NCI-H1436 (cell line): ENCODE measurements at places on chromosomes 2 and 18.

DNA sequence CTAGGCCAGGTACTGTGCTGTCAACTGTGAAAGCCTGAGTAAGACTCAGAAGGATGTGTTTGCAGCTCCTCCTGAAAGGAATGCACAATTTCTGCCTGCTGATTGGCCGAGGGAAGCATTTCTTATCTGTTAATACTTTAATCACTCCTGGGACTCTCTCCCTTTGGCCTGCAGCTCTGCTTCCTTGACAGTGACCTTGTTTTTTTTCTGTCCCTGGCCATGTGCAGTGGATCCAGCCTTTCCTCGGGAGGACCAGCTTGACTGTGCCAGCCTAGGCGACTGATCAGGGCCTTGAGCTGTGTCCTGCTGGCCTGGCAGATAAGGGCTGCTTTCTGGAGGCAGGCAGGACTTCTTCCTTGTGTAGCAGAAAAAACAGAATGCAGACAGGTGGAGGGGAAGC lies 10.0 kb downstream of the RNF144A start:
- no peak for DNase-seq

DNA sequence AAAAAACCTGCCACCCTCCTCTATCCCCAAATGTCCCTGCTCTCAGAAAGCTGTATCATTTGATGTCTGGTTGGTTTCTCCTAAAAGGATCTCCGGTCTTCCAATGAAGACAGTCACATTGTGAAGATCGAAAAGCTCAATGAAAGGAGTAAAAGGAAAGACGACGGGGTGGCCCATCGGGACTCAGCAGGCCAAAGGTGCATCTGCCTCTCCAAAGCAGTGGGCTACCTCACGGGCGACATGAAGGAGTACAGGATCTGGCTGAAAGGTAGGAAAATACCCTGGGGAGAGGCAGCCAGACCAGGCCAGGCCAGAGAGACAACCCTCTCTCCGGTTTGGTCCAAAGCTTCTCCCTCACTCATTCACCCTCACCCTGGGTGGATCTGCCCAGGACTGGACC lies 10.3 kb downstream of the SLC14A2 start:
- DNase-seq: no peak

GRCh38 chr2:236337465-236338325 lies 73.5 kb upstream of the ASB18 start:
- DNase-seq: no peak

- no peak for DNase-seq
Observed at GRCh38 chr2:146130290-146130689, 1610.4 kb upstream of the ZEB2 start.

- no peak for DNase-seq
Observed at GRCh38 chr2:177783835-177784744, 288.5 kb downstream of the PDE11A start.

GRCh38 chr2:11419781-11420180 lies 46.2 kb downstream of the E2F6 start:
- no peak for DNase-seq

GRCh38 chr2:58054264-58054663 lies 7.7 kb downstream of the VRK2 start:
- DNase-seq: no peak

- DNase-seq: no peak
Observed at GRCh38 chr18:76668546-76668945, 153.8 kb upstream of the ZNF236 start.

GRCh38 chr2:170535552-170535951 lies 179.6 kb upstream of the SP5 start:
- no peak for DNase-seq

GRCh38 chr18:46212398-46212797 lies 108.2 kb downstream of the HAUS1 start:
- DNase-seq: no peak

DNA sequence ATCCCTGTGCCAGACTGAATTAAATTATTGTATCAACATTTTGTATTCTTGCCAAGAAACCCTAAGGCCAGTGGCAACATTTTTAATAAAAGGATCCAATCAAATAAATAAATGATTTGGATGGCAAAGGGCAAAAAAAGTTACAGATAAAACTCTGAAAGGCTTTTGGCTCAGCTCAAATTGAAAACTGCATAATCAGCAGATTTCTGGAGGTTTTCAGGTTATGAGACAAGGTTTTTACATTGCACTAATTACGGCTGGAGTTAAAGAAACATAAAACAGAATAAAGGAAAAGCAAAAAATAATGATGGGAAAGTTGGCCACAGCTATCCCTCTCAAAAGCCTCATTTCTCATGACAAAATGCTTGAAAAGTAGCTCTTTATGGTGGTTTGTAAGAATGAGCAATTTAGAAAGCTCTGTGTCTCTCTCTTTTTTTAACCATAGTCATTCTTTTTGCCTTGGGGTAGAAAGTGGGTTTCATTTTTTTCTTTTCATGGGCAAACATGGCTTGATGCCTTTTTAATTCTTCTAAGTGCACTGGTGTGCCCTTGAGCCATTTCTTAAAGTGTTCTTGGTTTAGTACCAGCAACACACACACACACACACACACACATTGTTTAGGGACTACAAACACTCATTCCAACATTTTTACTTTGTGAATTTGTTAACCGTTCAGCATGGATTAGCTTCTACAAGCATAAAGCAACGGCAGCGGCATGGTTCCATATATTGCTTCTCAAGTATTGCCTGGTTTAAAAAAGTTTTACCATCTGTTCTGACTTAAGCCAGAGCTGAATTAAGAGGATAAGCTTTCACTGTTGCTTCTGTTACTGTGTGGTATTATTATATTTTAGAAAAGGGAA lies 747.1 kb upstream of the FSHR start:
- no peak for DNase-seq

DNA sequence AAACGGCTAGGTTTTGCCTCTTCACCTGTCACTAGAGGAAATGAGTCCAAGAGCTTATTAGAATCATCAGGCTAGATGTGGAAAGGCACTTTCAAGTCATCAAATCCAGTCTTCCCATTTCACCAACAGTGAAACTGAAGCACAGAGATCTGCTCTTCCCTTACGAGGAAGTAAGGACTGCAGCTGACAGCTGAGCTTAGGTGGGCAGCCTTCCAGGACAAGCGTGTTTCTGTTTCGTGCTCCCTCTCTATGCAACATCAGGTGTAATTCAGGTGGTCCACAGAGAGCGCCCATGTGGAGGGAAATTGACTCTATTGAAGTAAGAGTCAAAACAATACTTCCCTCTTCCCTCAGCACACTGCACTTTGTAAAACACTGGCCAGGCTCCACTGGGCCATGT lies 5.5 kb downstream of the CYRIA start:
- no peak for DNase-seq
